Osteocyte (in vitro differentiated cells): ENCODE measurements at places on chromosomes 11 and 22. TPM values are rescaled to one million over a fixed set of nuclear protein-coding genes. Genes with fewer than 3 reads are reported as not detected.

DNA sequence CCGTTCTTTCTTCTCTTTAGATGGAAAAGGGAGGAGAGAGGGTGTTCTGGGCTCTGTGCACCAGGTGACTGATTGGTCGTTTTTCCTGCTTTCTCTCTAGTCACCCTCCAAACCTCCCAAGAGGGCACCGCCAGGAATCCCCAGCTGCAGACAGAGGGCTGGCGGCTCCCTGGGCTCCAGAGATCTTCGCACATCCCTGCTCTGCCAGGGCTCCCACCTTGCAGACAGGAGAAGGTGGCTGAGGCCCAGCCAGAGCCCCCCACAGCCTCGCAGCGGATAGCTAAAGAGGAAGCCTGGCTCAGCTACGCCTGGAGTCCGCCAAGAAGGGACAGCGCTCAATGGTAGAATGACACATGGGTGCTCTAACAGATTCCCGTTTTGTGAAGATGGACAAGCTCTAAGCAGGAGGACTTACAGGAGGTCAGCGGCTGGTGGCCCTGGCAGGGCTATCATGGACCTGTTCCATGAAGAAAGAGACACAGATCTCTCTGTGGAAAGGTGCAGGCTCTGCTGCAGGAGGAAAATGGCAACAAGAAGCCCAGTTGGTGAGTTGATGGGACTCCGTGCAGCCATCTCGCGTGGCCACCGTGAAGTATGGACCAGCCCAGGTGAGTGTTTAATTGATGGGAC is 976.9 kb downstream of the BRD1 start:
- no peaks in the 10 kb centered on the region for H3K27me3 ChIP-seq
- H3K4me3 ChIP-seq: no peak overlapping the region
- DNase-seq: no peak
- no peak overlapping the region for H3K27ac ChIP-seq

GRCh38 chr22:48397531-48398180 is 1430.0 kb downstream of the BRD1 start:
- no peak overlapping the region for H3K27ac ChIP-seq
- peaks cover 8% of the 10 kb centered on the region for H3K27me3 ChIP-seq
- H3K4me1 ChIP-seq: no peaks in the 10 kb centered on the region
- peak; percentile 74 for DNase-seq
- no peak overlapping the region for H3K4me3 ChIP-seq
- H3K36me3 ChIP-seq: no peaks in the 10 kb centered on the region

- no peak overlapping the region for H3K27ac ChIP-seq
- peaks cover 21% of the 10 kb centered on the region for H3K4me1 ChIP-seq
- no peak overlapping the region for H3K4me3 ChIP-seq
- H3K27me3 ChIP-seq: no peaks in the 10 kb centered on the region
Observed at GRCh38 chr11:102971766-102972165, 16.2 kb upstream of the MMP13 start.

- H3K36me3 ChIP-seq: no peaks in the 10 kb centered on the region
- no peaks in the 10 kb centered on the region for H3K27me3 ChIP-seq
- no peak for DNase-seq
- no peak overlapping the region for H3K27ac ChIP-seq
- H3K4me1 ChIP-seq: peaks cover 27% of the 10 kb centered on the region
Observed at GRCh38 chr22:21719024-21719423, 16.6 kb downstream of the YPEL1 start.

DNA sequence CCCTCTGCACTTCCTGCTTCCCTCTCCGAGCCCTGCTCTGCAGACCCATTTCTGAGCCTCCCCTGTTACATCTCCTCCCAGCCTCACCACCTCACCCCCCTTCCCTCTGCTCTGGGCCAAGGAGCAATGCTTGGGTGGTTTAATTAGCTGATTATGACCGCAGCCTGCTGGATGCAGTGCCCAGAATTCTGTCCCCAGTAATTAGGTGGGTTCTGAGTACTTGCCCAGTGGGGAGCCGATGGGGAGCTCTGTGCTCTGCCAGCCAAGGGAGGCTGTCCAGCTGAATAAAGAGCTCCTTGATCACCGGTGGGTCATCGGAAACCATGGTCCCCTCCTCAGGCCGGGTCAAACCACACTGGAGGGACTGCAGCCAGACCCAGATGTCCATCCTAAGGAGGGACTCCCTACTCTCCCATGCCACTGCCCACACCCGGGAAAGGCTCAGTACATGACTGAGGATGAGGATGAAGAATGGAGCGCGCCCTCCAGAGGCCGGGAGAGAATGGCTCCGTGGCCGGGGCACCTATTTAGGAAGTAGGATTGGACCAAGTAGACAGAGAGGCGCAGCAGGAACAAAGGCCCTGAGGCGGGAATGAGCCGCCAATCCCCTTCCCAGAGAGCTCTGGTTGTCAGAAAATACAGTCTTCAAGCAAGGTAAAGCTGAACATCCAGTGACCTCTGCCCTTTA is 9.1 kb downstream of the ARRB1 start:
- no peaks in the 10 kb centered on the region for H3K36me3 ChIP-seq
- DNase-seq: no peak
- H3K4me3 ChIP-seq: no peak overlapping the region
- H3K4me1 ChIP-seq: peaks cover 66% of the 10 kb centered on the region
- H3K27me3 ChIP-seq: no peaks in the 10 kb centered on the region

DNA sequence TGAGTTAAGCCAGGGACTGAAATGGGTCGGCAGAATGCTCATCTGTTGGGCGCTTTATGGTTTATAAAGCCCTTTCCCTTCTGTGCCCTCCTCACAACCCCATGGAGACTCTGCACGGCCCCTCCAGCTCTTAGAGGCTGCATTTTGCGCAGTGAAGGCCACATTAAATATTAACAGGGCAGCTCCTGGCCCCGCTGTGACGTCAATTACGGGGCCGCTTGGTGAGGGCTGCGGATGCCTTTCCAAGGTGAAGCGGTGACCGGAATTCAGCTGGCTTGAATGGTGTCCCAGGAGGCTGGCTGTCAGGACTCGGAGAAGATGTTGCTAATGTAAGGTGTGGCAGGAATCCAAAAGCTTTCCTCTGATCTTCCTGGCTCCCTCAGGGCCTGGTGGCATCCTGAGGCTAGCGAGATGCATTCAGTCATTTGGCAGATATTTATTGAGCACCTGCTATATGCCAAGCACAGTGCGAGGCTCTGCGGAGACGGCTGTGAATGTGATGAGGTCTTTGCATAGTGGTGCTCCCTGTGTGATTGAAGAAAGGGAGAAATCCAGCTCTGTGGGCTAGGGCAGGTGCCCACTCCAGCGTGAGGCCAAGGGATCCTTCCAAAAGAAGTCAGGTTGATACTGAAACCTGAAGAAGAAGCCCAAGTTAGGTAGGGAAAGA is 10.4 kb upstream of the YWHAH start:
- no peaks in the 10 kb centered on the region for H3K4me1 ChIP-seq
- no peak overlapping the region for H3K4me3 ChIP-seq
- H3K27me3 ChIP-seq: no peaks in the 10 kb centered on the region
- DNase-seq: no peak
- no peak overlapping the region for H3K27ac ChIP-seq

DNA sequence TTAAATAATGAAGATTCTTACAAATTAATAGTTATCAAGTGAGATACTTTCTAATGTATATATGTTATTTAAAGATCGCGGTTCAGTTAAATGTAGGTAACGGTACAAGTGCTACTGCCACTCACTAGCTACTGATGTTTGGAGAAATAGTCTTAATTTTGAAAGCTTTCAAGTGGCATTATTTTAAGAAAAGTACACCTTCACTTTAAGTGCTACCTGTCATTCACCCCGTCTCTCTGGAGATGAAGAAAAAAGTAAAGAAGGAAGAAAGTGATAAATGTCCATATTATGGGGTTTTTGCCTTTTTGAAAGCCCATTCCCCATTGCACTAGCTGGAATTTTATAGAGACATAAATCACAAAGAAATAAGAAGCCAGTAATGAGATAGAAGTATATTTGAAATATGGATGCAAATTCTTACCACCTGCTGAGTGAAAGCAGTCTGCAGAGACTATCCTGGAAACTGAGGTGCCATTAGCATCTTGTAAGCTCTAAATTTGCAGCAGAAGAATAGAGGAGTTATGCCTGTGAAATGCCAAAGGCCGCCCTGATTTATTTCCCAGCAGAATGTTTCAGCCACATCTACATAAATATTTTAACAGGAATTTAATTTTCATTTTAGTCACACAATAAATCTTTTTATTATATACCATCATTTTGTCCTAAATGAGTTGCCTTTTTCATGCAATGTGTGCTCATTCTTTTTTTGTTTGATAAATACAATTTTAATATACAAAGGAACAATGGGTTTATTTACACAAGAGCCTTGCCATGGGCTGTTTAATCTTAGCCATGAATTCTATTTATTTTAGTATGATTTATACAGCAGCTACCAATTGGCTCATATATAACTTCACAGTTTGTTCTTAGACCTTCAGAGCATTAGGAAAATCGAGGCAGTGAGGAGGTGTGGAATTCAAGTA is 489.9 kb upstream of the RAG2 start:
- DNase-seq: no peak
- no peaks in the 10 kb centered on the region for H3K36me3 ChIP-seq
- no peaks in the 10 kb centered on the region for H3K27me3 ChIP-seq
- no peak overlapping the region for H3K27ac ChIP-seq
- no peak overlapping the region for H3K4me3 ChIP-seq
- no peaks in the 10 kb centered on the region for H3K4me1 ChIP-seq

DNA sequence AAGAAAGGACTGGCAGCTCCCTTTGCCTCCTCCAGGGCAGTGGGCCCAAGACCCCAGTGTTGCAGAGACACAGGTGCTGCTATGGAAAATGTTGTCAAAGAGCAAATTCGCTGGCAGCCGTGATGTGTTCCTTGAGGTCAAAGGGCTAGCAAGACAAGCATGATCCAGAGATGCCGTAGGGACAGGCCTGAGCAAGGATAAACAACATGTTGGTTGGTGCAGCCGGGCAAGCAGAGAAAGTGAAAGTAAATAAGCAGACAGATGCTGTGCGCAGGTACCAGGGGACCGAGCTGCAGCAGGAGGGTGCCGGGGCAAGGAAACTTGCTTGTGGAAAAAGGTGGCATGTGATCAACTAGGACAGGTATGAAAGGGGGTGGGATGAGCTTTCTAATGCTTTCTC is 125.5 kb upstream of the NECTIN1 start:
- peaks cover 26% of the 10 kb centered on the region for H3K27me3 ChIP-seq
- no peaks in the 10 kb centered on the region for H3K4me1 ChIP-seq
- H3K4me3 ChIP-seq: no peak overlapping the region
- H3K36me3 ChIP-seq: no peaks in the 10 kb centered on the region
- H3K27ac ChIP-seq: no peak overlapping the region

GRCh38 chr11:116193321-116194131 is 579.3 kb downstream of the BUD13 start:
- DNase-seq: no peak
- no peaks in the 10 kb centered on the region for H3K36me3 ChIP-seq
- peaks cover 26% of the 10 kb centered on the region for H3K27me3 ChIP-seq
- peaks cover 11% of the 10 kb centered on the region for H3K4me1 ChIP-seq
- peak overlapping the region; percentile 88 for H3K4me3 ChIP-seq

GRCh38 chr11:118820412-118821357 is 29.7 kb upstream of the DDX6 start:
- H3K4me1 ChIP-seq: no peaks in the 10 kb centered on the region
- H3K27me3 ChIP-seq: peaks cover 5% of the 10 kb centered on the region
- H3K36me3 ChIP-seq: no peaks in the 10 kb centered on the region
- no peak overlapping the region for H3K27ac ChIP-seq
- no peak for DNase-seq

DNA sequence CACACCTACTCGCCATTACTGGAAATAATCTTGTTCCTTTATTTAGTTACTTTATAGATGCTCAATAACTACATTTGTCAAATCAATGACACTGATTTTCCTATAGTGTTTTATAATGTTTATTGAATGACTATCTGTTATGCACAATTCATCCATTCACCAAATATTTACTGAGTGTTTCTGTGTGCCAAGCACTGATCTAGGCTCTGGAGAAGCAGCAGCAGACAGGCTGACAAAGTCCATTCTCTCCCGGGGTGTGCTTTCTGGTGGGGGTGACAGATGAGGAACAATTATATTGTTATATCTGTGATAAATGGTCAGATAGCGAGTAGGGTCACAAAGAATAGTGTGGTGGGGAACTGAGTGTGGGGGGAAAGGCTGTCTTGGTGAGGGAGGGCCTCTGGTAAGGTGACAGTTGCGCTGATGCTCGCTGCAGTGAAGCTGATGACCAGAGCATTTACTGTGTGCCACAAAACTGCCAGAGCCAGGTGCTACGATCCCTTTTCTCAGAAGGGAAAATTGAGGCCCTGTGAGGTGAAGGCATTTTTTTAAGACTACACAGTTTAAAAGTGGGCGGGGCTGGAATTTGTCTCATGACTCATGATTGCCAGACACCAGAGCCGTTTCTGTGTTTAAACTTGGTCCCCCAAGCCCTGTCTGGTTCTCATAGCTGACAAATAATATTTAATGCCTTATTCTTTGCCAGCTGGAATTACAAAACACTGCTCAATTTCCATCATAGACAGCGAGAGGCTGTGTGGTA is 10.2 kb downstream of the PACS1 start:
- no peak overlapping the region for H3K4me3 ChIP-seq
- peak overlapping the region; percentile 93 for H3K27ac ChIP-seq
- peaks cover 8% of the 10 kb centered on the region for H3K36me3 ChIP-seq
- H3K4me1 ChIP-seq: peaks cover 57% of the 10 kb centered on the region
- no peaks in the 10 kb centered on the region for H3K27me3 ChIP-seq

DNA sequence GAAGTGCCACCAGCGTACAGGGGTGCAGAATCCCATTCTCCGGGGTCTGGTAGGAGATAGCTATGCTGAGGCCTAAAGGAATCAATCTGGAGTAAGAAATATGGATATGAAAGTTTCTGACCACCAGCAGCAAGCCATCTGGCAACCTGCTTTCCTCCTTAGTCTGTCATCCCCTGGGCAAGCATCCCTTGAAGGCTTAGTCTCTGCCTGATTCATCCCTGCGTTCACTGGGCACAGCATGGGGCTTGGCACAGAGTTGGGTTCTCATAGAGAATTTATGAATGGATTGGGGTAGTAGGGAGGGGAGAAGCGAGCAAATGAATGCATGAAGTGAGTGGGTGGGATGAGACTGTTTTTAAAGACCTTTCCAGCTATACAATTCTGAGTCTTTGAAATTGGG is 85.8 kb upstream of the NARS2 start:
- H3K27me3 ChIP-seq: no peaks in the 10 kb centered on the region
- peak; percentile 63 for DNase-seq
- H3K27ac ChIP-seq: peak overlapping the region; percentile 20
- H3K4me1 ChIP-seq: peaks cover 53% of the 10 kb centered on the region

- H3K4me3 ChIP-seq: no peak overlapping the region
- H3K4me1 ChIP-seq: peaks cover 21% of the 10 kb centered on the region
- H3K27ac ChIP-seq: peak overlapping the region; percentile 38
- peaks cover 14% of the 10 kb centered on the region for H3K36me3 ChIP-seq
Observed at GRCh38 chr22:50444663-50445062, 30.2 kb downstream of the SBF1 start.

- DNase-seq: no peak
- no peaks in the 10 kb centered on the region for H3K4me1 ChIP-seq
- no peak overlapping the region for H3K4me3 ChIP-seq
- no peaks in the 10 kb centered on the region for H3K36me3 ChIP-seq
- peaks cover 5% of the 10 kb centered on the region for H3K27me3 ChIP-seq
- H3K27ac ChIP-seq: no peak overlapping the region
Observed at GRCh38 chr22:26922806-26923205, 265.4 kb downstream of the MIAT start.

The BRSK2 gene
- total RNA-seq: 1.7 and 1.9 TPM in 2 replicates

The KLHL35 gene
- total RNA-seq: 2.3 and 2.8 TPM in 2 replicates

The APOL1 gene
- total RNA-seq: 16.2 and 19.5 TPM in 2 replicates

The RRAS2 gene
- 91.8 and 95.7 TPM in 2 replicates for total RNA-seq

The UPK3A gene
- not detected in 2 replicates for total RNA-seq

The SAA1 gene
- total RNA-seq: not detected in 2 replicates

The CHST1 gene
- 0.16 and 0.67 TPM in 2 replicates for total RNA-seq

The KCNJ11 gene
- not detected in 2 replicates for total RNA-seq

The KDM2A gene
- 62.9 and 64.8 TPM in 2 replicates for total RNA-seq
